ENCODE measurements at places on chromosomes 11 and 22.

DNA sequence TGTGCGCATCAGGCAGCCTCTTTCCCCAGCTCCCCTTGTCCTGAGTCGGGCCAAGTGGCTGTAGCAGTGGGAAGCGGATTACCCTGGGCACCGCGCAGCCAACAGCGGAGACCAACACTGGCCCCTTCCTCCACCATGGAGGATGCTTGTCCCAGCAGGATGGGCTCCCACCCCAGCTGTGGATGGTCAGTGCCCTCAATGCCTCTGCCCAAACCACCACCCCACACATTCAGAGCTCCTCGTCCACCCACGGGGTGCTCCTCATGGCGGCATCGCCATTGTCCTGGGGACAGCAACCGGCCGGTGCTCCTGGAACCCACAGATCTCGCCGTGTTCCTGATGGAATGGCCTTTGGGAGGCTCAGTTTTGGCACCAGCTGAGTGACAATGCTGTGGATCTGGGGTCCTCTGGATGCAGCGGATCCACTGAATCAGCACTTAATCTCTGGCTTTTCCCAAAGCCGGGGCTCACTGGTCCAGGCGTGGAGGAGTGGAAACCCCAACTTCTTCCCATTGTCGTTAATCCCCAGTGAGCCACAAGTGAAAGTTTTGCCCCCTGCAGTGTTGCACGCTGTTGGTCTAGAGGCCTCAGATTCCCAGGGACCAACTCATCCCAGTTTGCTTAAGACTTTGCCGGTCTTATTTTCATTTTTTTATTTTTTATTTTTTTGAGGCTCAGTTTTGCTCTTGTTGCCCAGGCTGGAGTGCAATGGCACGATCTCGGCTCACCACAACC, 4.1 kb upstream of the B4GALNT4 start:
- DNase-seq: no peak

DNA sequence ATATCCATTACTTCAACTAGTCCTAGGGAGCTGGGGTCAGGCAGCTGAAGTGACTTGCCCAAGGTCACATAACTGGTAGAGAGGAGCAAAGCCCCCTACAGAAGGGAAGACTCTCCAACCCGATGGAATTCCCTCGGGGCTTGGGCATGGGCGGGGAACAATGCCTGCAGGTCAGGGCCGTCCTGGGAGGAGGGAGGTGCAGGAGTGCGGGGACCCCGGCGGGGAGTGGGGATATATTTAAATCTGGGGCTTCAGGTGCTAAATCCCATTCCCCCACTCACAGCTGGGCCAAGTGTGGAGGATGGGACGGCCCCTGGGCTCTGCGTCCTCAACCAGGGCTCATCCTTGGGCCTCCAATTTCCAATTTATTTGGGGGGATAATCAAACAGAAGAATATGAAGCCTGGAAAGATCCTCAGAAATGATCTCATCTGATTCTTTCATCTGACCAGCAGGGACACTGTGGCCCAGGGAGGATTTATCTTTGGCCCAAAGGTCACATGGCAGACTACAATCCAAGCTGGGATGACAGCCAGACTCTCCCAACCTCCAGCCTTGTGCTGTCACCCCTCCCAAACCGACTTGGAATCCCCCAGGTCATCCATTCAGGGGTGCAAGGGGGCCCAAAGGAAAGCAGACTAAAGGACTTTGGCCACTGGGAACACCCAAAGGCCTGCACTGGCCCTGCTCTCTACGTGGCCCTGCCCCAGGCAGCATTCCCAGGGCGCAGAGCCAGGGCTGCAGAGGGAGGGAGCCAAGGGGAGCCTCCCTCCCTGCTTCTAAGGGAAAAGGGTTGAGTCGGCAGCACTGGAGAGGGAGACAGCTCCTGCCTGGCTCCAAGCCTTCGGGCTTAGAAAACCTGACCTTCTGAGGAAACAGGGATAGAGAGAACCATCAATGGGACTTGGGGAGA, 8.7 kb upstream of the C1QTNF6 start:
- peak; percentile 60 for DNase-seq

- DNase-seq: no peak
Measured at GRCh38 chr11:103594283-103594682, 442.2 kb upstream of the DDI1 start.

DNA sequence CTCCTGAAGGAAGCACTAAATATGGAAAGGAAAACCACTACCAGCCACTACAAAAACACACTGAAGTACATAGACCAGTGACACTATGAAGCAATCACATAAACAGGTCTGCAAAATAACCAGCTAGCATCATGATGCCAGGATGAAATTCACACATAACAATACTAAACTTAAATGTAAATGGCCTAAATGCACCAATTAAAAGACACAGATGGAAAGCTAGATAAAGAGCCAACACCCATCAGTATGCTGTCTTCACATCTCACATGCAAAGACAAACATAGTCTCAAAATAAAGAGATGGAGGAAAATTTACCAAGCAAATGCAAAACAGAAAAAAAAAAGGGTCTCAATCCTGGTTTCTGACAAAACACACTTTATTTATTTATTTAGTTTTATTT, 171.7 kb downstream of the TTC28 start:
- no peak for DNase-seq

DNA sequence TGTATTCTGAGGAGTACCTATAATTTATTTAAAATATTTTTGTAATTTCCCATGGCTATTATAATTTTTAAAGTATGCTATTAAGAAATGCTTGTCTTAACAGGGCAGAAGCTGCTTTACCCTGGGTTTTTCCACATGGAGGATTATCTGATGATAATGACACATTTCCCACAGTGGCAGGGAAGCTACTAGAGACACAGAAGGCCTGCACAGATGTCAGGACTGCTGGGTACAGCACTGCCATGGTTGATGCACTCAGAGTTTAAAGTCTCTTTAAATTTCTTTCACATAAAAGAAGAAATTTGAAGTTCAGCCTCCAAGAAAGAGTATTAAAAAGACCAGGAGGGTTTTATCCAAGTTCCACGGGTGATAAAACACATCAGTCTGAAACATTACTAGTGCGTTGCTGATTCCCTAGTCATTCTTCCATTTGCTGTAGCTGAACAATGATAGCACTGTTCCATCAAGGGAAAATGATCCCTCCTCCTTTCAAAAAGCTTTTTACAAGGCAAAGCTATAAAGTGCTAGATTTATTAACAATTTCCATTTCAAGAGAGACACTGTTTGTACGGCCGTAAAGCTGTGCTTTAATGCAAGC, 363.0 kb downstream of the CNTN5 start:
- DNase-seq: no peak

- DNase-seq: peak; percentile 65
Measured at GRCh38 chr11:72812967-72813739, 1.1 kb upstream of the ATG16L2 start.

GRCh38 chr11:85758026-85758425, 52.9 kb downstream of the SYTL2 start:
- no peak for DNase-seq

- DNase-seq: no peak
Measured at GRCh38 chr11:114061681-114062049, 2.2 kb downstream of the ZBTB16 start.

DNA sequence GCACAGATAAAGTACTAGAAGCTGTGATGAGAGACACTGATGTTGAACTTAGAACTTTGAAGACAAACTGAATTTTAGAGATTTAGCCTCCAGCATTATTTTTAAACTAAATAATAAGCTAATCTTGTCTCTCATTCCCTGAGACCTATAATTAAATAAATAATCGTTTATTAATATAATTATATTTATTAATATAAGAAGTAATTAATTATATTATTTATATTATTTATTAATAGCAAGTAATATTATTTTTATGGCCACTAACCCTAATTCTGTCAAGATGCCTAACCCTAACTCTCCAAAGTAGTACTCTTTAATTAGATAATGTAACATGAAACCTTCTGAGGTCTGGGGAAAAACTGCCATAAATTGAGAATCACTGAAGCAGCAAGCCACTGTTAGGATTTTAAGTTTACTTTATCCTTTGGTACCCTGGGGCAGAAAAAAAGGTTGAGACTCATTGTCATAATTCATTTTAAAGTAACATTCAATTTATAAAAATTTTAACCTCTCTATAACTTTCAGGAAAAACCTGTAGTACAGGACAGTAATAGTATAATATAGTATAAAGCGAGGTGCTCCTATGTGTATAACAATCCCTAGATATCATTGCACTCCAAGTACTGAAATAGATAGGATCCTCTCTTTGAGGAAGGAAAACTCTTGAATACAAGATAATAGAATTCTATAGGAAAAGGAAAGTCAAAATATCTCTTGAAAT, 85.4 kb downstream of the TTC28 start:
- DNase-seq: no peak

DNA sequence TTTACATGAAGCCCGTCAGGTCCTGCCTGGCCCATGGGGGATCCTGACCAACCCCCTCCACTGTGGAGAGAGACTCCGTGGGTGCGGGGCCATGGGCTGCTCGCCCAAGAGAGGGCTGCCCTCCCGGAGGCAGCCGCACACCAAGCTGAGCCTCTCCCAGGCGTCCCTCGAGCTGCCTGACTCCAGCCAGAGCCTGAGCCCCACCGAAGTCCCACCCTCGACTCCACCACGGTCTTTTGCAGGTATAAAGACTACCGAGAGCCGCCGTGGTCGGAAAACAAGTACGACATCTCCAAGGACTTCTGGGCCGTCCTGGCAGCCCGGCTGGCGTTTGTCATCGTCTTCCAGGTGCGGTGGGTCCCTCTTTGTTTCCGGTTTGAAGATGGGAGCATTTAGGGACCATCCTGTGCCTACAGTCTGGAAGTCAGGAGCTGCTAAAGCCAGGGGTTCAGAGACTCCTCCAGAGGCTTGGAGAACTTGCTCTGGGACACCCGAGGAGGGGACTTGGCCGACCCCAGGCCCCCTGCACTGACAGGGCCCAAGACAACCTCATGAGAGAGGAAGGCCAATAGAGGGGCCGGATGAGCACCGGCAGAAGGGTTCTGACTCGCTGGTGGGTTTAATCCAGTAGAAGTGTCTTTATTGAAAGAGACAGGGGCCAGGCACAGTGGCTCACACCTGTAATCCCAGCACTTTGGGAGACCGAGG, 17.6 kb upstream of the FADD start:
- no peak for DNase-seq

Measured in HCEC 1CT (cell line).